ENCODE measurements at places on chromosomes 1 and 21.

DNA sequence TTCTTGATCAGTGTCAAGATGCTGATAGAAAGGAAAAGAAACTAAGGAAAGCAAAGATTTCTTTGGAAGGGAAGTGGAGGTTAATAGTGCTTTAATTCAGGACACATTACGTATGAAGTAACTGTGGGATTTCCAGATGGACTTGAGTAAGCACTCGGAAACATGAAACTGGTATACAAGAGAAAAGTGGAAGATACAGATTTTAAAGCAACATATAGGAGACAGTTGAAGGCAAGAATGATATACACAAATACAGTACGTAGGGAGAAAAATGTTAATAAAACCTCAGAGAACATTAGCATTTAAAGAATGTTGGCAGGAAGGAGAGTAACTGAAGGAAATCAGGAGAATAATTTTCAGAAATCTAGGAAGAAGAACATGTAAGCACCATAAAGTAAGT lies 730.9 kb upstream of the ADGRL2 start:
- DNase-seq: no peak

DNA sequence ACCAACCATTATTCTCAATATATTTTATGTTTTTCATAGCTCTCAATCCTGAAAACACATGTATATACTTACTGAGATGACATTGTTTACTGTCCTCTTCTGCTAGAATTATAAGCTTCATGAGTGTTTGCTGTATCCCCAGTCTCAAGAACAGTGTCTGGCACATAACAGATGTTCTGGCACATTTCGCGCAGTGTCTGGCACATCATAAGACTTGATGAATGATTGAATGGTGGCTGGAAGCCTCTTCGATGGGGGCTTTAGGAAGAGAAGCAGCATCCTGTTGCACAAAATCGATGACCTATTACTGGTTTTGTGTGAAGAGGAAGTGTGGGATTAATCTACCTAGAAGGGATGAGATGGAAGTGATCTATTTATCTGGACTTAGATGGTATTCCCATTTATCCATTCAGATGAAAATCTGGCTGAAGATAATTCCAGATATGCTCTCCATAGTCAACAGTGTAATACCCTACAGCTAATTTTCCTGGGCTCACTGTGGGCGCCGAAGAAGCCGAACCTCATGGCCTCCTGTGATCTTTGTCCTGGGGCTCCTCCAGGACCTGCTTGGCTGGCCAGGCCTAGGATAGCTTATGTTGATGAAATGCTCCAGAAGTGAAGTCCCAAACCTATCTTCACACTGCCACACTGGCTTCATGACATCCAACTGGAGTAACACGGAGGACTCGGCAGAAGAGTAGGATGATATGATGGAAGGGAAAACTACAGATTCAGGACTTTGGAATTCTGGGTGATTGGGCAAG lies 26.5 kb downstream of the CD34 start:
- DNase-seq: no peak

- no peak for DNase-seq
These were observed 292.4 kb downstream of the PTBP2 start for GRCh38 chr1:97013941-97014340.

GRCh38 chr1:117895482-117896114 lies 33.8 kb downstream of the GDAP2 start:
- no peak for DNase-seq

- DNase-seq: no peak
These were observed 32.1 kb downstream of the EXTL2 start for GRCh38 chr1:100862591-100862990.

GRCh38 chr1:227741166-227741870 lies 6.1 kb downstream of the SNAP47 start:
- DNase-seq: no peak

- DNase-seq: no peak
These were observed 36.3 kb upstream of the TTC34 start for GRCh38 chr1:2837823-2838222.

DNA sequence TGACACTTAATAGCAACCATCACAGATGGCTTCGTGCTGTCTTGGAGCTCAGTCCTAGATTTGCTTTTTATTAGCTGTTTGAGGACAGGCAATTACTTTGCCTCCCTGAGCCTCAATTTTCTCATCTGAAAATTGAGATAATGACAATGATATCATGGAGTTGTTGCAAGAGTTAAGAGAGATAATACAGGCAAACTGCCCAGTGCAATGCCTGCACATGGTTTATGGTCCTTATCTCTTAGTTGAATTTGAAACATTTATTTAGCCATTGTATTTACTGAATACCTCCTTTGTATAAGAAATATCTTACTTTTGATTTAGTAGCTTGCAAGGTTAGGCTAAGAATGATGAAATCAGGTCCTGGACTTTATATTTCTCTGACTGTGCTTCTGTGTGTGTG lies 17.7 kb downstream of the KCNA2 start:
- no peak for DNase-seq

DNA sequence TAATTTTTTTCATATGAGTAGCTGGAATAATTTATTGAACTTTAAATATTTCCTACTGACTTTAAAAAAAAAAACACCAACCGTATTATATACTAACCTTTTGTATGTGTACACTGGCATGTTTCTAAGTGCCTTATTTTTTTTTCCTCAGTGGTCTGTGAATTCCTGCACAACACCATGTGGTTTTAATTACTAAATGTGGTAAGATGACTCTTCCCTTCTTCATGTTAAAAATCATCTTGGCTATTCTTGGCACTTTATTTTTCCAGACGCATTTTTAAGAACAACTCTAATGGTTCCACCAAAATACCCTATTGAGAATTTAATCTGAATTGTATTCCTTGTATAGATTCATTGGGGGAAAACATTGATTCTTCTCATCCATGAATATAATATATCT lies 28.4 kb downstream of the PPP2R5A start:
- no peak for DNase-seq

DNA sequence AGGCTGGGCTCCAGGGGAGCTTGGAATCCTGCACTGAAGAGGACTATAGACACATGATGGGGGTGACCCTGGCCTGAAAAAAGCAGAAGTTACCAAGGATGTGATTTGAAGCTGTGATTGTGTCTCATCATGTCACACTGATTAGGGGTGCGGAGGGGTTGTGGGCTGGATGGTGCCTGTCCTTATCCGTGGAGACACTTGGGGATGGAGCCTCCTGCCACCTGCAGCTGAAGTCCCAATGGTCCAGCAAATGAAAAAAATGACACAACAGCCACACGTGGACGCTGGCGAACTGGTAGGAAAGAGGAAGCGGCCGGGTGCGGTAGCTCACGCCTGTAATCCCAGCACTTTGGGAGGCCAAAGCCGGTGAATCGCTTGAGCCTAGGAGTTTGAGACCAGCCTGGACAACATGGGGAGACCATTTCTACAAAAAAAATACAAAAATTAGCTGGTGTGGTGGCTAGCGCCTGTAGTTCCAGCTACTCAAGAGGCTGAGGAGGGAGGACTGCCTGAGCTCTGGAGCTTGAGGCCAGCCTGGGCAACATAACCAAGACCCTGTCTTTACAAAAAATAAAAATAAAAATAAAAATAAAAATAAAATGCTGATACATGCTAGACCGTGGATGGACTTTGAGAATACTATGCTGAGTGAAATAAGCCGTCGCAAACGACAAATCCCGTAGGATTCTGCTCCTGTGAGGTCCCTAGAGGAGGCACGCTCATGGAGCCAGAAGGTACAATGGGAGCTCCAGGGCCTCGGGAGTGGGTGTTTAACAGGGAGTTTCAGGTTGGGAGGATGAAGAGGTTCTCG lies 838 bp upstream of the IBA57 start:
- no peak for DNase-seq

- DNase-seq: no peak
These were observed 2.9 kb downstream of the MTARC1 start for GRCh38 chr1:220789532-220790147.

GRCh38 chr1:14625572-14625971 lies 27.1 kb downstream of the KAZN start:
- DNase-seq: no peak

Measured in activated T-helper 1 cell treated with Interleukin-2 at 50 U/mL for 16 hours (primary cell).